ENCODE measurements at places on chromosomes 13 and 19. TPM values are rescaled to one million over a fixed set of nuclear protein-coding genes. Genes with fewer than 3 reads are reported as not detected.
A peak's percentile ranks its signal among the peaks of the same experiment; 100 is the strongest.

GPR108 gene
- total RNA-seq: 113 TPM

SIGLEC8 gene
- total RNA-seq: 1.8 TPM

DNA sequence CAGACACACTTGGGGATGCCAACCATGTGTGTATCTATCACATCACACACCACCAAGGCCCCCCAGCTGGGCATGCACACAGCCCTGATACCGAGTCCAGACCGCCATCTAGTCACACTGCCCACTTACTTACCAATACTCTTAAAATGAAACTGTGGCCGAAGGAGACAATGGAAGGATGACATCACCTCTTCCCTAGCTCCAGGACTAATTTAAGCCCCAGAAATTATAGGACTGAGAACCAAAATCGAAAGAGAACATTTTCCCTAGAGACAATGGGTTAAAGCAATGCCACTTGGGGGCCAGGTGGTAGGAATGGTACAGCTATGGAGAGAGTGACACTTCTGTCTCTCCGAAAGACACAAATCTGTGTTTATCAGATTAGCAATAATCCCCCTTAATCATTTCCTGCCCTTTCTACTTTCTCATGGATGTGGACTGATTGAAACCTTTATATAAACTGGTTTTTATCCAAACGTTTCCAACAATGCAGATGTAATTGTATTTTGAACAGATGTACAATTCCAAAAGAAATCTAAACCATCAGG is 663 bp upstream of the GGACT start:
- no peaks in the 10 kb centered on the region for H3K36me3 ChIP-seq
- H3K4me3 ChIP-seq: no peak overlapping the region
- no peaks in the 10 kb centered on the region for H3K4me1 ChIP-seq
- no peak for DNase-seq
- H3K27ac ChIP-seq: no peak overlapping the region
- H3K27me3 ChIP-seq: no peaks in the 10 kb centered on the region

GRCh38 chr13:64362564-64362963 is 2867.6 kb downstream of the PCDH9 start:
- H3K27ac ChIP-seq: no peak overlapping the region
- no peaks in the 10 kb centered on the region for H3K36me3 ChIP-seq
- no peak overlapping the region for H3K4me3 ChIP-seq
- DNase-seq: no peak
- no peaks in the 10 kb centered on the region for H3K4me1 ChIP-seq

- H3K27me3 ChIP-seq: no peaks in the 10 kb centered on the region
- no peak for DNase-seq
- H3K36me3 ChIP-seq: peaks cover 2% of the 10 kb centered on the region
- H3K4me3 ChIP-seq: no peak overlapping the region
- no peak overlapping the region for H3K27ac ChIP-seq
- peaks cover 24% of the 10 kb centered on the region for H3K4me1 ChIP-seq
Observed at GRCh38 chr13:111179908-111180760, 65.0 kb downstream of the ARHGEF7 start.

- no peak overlapping the region for H3K27ac ChIP-seq
- no peaks in the 10 kb centered on the region for H3K27me3 ChIP-seq
- peak; percentile 69 for DNase-seq
- H3K4me1 ChIP-seq: no peaks in the 10 kb centered on the region
- no peaks in the 10 kb centered on the region for H3K36me3 ChIP-seq
- no peak overlapping the region for H3K4me3 ChIP-seq
Observed at GRCh38 chr13:95533545-95534160, 18.9 kb upstream of the CLDN10 start.

GRCh38 chr13:104773775-104774174 is 1707.6 kb upstream of the SLC10A2 start:
- H3K36me3 ChIP-seq: no peaks in the 10 kb centered on the region
- no peaks in the 10 kb centered on the region for H3K4me1 ChIP-seq
- no peak overlapping the region for H3K4me3 ChIP-seq
- no peaks in the 10 kb centered on the region for H3K27me3 ChIP-seq
- H3K27ac ChIP-seq: no peak overlapping the region

GRCh38 chr19:15421721-15422260 is 3.0 kb upstream of the AKAP8L start:
- H3K36me3 ChIP-seq: peaks cover 10% of the 10 kb centered on the region
- H3K27me3 ChIP-seq: no peaks in the 10 kb centered on the region
- no peak overlapping the region for H3K4me3 ChIP-seq

DNA sequence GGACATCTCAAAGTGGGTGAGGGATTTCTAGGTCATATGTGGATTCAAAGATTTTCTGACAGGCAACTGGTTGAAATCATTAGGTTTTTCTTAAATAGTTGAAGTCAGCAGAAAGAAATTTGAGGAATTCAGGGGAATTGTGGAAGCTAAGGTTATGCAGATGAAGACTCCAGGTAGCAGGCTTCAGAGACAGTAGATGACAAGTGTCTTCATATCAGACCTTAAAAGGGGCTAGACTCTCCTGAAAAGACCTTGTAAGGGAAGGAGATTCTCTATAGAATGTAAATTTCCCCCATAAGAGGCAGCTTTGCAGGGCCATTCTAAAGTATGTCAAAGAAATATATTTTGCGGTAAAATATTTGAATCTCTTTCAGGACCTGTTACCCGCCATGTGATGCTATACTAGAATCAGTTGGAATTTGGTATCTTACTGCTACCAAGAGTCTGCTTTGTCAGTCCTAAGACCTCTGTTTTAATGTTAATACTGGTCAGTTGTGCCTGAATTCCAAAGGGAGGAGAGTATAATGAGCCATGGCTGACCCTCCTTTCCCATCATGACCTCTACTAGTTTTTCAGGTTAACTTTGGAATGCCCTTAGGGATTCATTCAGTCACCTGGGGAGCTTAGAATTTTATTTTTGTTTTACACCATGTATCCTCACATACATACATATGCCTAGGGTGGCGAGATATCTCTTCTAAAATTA is 1115.5 kb upstream of the SLC10A2 start:
- no peaks in the 10 kb centered on the region for H3K4me1 ChIP-seq
- no peaks in the 10 kb centered on the region for H3K27me3 ChIP-seq
- no peak for DNase-seq
- H3K4me3 ChIP-seq: no peak overlapping the region

LRRC63 gene
- 0.31 TPM for total RNA-seq

DNA sequence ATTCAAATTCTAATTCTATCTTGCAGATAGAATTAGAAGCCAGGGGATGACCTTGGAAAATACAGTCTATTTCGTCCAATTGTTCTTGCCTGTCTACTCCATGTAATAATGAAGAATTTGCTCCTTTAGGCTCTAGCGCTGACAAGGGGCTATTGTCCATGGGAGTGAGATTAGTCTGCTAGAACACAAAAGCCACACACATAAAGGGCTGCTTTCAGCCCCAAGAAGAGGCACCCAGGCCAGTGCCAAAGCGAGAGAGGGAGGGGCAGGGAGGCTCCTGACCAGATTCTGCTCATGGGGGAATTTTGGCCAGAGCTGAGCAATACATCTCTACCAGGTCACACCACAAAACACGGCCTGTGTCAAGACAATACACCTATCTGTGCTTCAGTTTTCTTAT is 1306.9 kb downstream of the UQCRFS1 start:
- no peaks in the 10 kb centered on the region for H3K36me3 ChIP-seq
- H3K27ac ChIP-seq: no peak overlapping the region
- DNase-seq: no peak
- no peaks in the 10 kb centered on the region for H3K4me1 ChIP-seq
- H3K4me3 ChIP-seq: no peak overlapping the region
- H3K27me3 ChIP-seq: no peaks in the 10 kb centered on the region

ZNF563 gene
- 6.8 TPM for total RNA-seq

DNA sequence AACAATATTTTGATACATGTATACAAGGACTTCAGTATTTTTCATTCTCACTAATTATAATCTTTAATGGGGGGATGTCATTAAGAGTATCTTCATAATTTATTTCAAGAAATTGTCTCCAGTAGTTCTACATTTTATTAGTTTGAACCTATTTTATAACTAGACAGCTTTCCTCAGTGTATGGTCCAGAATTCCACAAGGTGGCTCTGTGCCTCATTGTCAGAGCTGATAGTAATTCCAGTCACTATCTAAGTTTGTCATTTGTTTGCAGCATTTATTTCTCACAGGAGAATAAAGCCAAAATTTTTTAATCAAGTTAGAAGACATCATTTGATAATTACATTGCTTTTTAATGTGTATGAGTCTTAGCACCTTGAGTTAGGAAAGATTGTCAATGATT is 1633.0 kb upstream of the PCDH20 start:
- no peaks in the 10 kb centered on the region for H3K36me3 ChIP-seq
- H3K4me1 ChIP-seq: no peaks in the 10 kb centered on the region
- H3K27ac ChIP-seq: no peak overlapping the region
- H3K4me3 ChIP-seq: no peak overlapping the region
- H3K27me3 ChIP-seq: no peaks in the 10 kb centered on the region
- no peak for DNase-seq

DNA sequence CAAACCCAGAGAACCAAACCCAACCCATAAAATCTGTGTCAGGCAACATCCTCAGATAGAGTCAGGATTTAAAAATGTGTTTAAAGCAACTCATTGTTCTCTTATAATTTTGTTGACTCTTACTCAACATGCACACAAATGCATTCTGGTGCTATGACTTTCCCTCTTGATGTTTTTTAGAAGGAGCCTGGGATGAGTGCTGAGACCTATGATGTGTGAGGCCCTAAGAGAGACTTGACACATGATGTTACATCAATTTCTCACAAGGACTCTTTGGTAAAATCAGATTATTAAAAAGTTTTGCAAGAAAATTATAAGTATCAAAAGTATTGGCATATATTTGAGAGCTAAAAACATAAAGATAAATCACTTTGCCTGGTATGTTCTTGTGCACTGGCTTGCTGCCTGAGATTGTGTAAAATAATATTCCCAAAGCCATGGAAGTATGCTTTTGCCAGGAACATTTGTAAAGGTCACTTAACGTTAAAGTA is 173.9 kb downstream of the DCLK1 start:
- H3K27ac ChIP-seq: no peak overlapping the region
- no peaks in the 10 kb centered on the region for H3K36me3 ChIP-seq
- no peaks in the 10 kb centered on the region for H3K27me3 ChIP-seq
- DNase-seq: no peak
- H3K4me3 ChIP-seq: no peak overlapping the region
- no peaks in the 10 kb centered on the region for H3K4me1 ChIP-seq

FXYD1 gene
- total RNA-seq: 31.8 TPM

KLHL1 gene
- not detected for total RNA-seq

DNA sequence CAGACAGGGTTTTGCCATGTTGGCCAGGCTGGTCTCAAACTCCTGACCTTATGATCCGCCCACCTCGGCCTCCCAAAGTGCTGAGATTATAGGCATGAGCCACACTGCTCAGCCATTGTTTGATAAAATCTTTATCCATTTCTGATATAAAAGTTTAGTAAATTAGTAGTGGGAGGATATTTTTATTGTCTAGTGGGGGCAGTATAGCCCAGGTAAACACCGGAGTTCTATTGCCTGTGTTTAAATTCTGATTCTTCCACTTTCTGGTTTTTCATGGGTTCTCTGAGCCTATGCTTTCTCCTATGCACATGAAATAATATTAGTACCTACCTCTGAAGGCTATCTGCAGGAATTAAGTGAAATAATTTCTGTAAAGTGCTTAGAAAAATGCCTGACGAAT is 20.1 kb upstream of the ARHGEF18 start:
- no peaks in the 10 kb centered on the region for H3K4me1 ChIP-seq
- no peak overlapping the region for H3K27ac ChIP-seq
- no peak for DNase-seq
- H3K36me3 ChIP-seq: peaks cover 3% of the 10 kb centered on the region

- H3K4me3 ChIP-seq: no peak overlapping the region
- H3K27me3 ChIP-seq: no peaks in the 10 kb centered on the region
- peaks cover 24% of the 10 kb centered on the region for H3K4me1 ChIP-seq
- peak overlapping the region; percentile 36 for H3K27ac ChIP-seq
Observed at GRCh38 chr19:5961969-5962945, 15.7 kb downstream of the RANBP3 start.

ATP4B gene
- total RNA-seq: 0.16 TPM

NLRP7 gene
- total RNA-seq: 0.16 TPM

DNA sequence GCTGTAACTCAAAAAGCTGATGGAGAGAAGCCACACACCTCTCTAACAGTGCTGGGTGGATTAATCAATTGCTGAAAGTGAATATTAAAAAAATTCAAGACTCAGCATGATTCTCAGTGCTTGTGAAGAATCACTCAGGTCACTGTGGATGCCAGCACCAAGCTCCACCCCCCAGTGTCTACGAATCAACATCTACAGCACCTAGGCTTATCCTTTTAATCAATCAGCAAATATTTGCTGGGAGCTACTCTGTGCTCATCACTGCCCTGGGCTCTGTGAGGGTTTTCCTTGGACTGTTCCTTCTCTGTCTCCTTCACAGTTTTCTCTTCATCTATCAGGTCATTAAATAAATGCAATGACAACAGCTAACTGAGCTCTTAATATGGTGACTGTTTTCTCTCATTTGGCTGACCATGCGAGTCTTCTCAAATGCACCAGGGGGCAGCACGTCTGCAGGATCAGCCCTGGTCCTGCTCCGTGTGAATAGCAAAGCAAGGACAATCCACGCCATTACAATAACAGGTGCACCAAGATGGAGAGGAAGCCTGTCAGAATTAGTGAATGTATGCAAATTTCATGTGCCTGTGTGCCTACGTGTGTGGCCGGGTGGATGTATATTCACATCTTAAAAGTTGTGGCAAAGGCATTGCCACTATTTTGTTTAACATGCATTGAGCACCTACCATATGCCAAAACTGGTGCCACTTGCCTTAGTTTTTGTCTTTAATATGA is 14.6 kb upstream of the C13orf42 start:
- H3K36me3 ChIP-seq: no peaks in the 10 kb centered on the region
- DNase-seq: peak; percentile 54
- H3K4me3 ChIP-seq: no peak overlapping the region

- H3K27ac ChIP-seq: no peak overlapping the region
- H3K4me3 ChIP-seq: no peak overlapping the region
- no peaks in the 10 kb centered on the region for H3K27me3 ChIP-seq
- H3K36me3 ChIP-seq: no peaks in the 10 kb centered on the region
Observed at GRCh38 chr19:13823256-13823655, 28.0 kb downstream of the ZSWIM4 start.

KIRREL2 gene
- total RNA-seq: not detected

DNA sequence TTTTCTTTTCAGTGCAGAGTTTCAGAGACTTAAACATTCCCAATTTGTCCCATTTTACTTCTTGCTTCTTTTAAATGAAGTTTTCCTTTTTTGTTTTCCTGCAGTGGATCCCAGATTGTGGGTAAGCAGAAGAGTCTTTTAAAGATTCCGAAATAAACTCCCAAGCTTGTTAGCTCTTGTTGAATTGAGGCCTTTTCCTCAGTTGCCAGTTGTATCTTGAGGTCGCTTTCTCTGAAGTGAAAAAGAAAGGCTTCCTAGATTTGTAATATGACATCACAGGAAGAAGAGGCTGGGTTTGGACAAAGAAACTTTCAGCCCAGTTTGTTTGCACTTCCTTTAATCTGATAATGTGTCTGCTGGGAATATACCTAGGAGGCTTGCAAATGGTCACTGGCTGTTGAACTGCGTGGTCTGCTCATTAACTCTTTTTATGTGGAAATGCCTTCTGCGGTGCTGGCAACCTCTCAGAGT is at the start of gene LPAR6:
TSS of gene LPAR6 (minus strand) at position 233 of the 471 bp plus-strand sequence. CDS start 690 bp downstream, outside the sequence.
- H3K4me1 ChIP-seq: no peaks in the 10 kb centered on the region
- no peaks in the 10 kb centered on the region for H3K36me3 ChIP-seq
- peak within 1 kb of the TSS; percentile 74 for H3K27ac ChIP-seq
- peak within 1 kb of the TSS; percentile 87 for H3K4me3 ChIP-seq

- no peak for DNase-seq
- no peaks in the 10 kb centered on the region for H3K27me3 ChIP-seq
- H3K27ac ChIP-seq: no peak overlapping the region
- H3K4me3 ChIP-seq: no peak overlapping the region
- no peaks in the 10 kb centered on the region for H3K4me1 ChIP-seq
Observed at GRCh38 chr19:29421196-29421545, 104.6 kb upstream of the VSTM2B start.
